ENCODE measurements at places on chromosomes 7 and 10.
A peak's percentile ranks its signal among the peaks of the same experiment; 100 is the strongest.

GRCh38 chr10:33938001-33938400, 603.5 kb upstream of the NRP1 start:
- no peak for DNase-seq

DNA sequence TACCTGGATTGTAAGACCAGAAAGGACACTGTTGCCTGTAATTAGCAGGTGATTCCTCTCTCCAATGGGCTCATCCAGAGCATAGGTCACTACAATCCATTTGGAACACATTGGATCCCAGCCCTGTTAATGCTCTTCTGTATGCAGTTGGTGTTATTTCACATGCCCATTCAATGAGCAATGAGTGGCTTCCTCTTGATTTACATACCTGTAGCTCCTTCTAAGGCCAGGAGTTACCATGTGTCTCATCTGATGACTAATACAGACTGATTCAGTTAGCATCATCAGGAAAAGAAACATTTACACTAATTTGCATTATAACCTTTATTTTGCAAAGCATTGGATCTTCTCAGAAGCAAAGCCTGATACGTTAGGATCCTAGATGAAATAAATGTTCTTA, 83.1 kb upstream of the NPVF start:
- DNase-seq = no peak

DNA sequence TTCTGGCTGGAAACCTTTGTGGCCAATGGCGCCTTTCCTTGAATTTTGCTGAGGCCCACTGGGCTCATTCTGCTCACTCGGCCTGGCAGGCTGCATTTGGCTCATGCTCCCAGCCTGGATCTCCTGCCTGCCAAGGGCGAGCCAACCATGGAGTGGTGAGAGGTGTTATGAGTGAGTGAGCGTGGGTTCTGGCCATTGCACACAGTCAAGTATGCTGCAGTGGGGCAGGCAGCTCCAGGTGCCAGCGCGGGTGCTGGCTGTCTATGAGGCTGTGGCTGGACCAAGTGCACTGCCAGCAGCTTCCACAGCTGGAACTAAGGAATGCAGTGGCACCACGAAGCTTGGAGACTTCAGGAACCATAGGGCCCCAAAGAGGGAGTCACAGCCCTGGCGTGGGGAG, 42.2 kb upstream of the TUBB8 start:
- no peak for DNase-seq

DNA sequence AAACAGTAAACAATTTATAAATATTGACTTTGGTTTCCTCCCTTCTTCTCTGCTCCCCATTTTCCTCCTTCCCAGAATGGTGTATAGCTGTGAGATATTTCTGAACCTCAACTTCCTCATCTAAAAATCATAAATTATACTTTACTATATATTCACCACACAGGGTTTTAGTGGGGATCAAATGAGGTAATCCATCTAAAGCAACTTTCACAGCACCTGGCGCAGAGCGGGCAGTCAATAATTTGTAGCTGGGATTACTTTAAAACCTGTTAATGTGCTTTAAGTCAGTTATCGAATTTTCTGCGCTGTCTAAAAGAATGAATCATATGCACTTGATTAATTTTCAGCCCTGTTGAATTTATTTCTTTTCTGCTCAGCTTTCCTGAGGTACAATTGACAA, 172.7 kb downstream of the PTEN start:
- no peak for DNase-seq

GRCh38 chr7:153193144-153193595, 433.6 kb downstream of the ACTR3B start:
- no peak for DNase-seq

GRCh38 chr7:130359276-130359857, 14.8 kb downstream of the CPA5 start:
- DNase-seq = no peak

GRCh38 chr10:123556049-123556448, 110.1 kb upstream of the GPR26 start:
- DNase-seq = no peak

DNA sequence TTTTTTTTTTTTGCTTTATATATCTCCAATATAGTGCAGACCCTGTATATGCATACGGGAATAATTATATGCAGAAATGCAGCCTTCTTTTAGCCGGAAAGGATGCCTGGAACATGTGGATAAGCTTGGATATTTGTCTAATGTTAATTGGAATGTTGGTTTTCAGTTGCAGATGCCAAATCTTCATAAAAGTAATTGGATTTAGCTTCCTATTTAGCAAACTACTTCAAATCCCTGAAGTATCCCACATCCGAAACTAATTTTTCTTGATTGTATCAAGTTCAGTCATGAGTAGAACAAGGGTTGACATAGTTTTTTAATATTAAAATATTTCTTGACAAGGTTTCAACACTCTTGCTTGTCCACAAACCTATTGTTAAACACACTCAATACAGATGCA, 281.7 kb downstream of the BBS9 start:
- DNase-seq = peak; percentile 5

DNA sequence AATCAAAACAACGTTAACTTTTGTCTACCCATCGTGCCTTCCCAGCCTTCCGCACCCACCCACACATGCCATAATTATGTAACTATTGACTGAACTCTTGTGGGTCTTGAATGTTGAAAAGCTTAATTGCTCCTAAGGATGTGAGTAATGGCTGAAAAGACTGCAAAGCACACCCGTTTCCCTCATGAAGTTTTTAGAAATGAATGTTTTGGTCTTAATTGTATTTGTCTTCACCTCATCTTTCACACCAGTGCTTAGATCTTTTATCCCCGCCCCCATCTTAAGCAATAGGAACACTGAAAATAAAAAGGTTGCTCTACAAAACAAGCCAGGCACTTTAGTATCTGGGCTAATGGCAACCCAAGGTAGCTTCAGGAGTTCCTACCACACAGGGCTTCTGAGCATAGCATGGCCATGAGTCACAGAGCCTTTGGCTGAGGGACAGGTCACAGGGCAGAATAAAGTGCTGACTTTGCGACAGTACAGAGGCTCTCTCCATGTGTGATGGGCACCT, 690.5 kb downstream of the PARD3 start:
- peak; percentile 88 for DNase-seq

DNA sequence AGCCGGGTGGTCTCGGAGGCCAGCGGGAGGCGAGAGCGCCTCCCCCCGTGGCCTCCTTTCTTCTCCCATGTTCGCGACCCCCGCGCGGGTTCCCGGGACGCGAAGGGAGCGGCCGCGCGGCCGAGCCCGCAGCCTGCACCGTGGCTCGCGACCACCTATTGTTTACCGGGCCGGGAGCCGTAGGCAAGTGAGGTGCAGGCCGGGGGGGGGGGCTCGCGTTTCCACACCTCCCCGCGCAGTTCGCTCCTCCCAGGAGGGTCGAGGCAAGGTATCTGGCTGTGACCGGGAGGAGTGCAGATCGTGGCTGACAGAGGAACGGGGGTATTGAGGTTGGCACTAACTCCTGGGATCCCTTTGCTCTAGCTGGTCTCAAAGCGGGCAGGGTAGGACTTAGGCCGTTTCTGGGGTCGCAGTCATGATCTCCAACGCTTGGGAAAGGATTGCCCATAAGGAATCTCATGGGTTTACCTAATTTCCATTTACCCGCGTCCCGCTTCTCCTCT, 734 bp downstream of the PTPN12 start:
- peak; percentile 34 for DNase-seq

- DNase-seq = no peak
These were observed 11.6 kb downstream of the CHAT start for GRCh38 chr10:49625411-49625810.

DNA sequence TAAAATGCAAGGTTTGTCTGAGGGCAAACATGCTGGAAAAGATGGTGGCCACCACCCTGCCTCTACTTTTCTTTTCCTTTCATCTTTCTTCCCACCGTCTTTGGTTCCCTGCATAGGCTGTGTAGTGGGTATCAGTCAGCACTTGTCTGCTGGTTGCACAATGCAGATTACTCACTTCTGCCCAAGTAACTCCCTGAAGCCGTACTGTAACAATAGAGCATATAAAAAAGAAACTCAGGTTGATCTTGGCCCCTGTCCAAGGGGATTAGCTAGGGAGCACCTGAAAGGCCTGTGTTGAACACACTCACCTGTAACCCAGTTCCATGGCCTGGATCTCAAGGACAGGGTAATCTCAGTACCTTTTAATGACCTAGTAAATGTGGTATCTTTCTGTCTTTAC, 533.0 kb upstream of the GALNT17 start:
- DNase-seq = peak; percentile 15

- DNase-seq = no peak
These were observed 36.7 kb downstream of the SPAM1 start for GRCh38 chr7:123961771-123962170.

DNA sequence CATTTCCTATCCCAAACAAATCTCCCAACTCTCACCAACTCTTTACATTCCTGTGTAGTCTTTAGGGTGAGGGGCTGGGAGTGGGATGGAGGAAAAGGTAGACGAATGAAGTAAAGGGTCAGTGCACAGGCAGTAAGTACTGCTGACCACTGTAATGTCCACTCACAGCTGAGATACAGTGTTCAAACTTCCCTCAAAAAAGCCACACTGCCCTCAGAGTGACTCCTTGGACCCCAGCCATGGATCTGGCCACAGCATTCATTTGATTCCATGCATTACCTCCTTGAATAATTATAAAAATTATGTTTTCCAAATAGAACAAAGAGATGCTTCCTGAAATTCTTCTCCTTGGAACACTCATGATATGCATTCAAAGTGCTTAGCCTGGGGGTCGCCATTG, 19.8 kb upstream of the HIPK2 start:
- no peak for DNase-seq

GRCh38 chr10:68135922-68136792, 26.9 kb downstream of the MYPN start:
- peak; percentile 91 for DNase-seq

- peak; percentile 54 for DNase-seq
These were observed 126.4 kb upstream of the CCDC6 start for GRCh38 chr10:60032723-60033122.

GRCh38 chr7:127792528-127793342, 140.7 kb downstream of the SND1 start:
- DNase-seq = no peak

- no peak for DNase-seq
These were observed 117.1 kb downstream of the ANKRD26 start for GRCh38 chr10:26983156-26983555.

- no peak for DNase-seq
These were observed 161.6 kb downstream of the PRKG1 start for GRCh38 chr10:51235865-51236264.

GRCh38 chr7:37833107-37833817, 15.1 kb upstream of the NME8 start:
- peak; percentile 39 for DNase-seq

GRCh38 chr10:68139448-68140272, 30.4 kb downstream of the MYPN start:
- peak; percentile 90 for DNase-seq

DNA sequence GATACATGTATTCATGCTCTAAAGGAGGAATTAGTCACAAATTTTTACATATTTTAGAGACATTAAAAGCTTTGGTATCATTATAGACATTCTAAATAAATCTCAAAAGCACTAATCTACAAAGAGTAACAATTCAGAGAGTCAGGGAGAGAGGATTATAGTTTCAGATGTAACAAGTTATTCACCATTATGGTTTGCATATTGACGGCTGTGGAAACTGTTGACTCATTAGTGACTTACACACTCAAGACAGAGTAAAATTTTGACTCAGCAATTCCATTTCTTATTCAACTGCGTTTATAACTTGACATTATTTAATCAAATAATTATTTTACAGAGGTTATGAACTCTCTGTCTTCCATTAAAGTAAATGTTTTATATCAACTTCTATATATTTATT, 95.4 kb upstream of the SEMA3C start:
- peak; percentile 58 for DNase-seq

GRCh38 chr7:15851201-15851600, 164.7 kb upstream of the MEOX2 start:
- DNase-seq = peak; percentile 63

- no peak for DNase-seq
These were observed 204.3 kb upstream of the CSTF2T start for GRCh38 chr10:51903675-51904074.

DNA sequence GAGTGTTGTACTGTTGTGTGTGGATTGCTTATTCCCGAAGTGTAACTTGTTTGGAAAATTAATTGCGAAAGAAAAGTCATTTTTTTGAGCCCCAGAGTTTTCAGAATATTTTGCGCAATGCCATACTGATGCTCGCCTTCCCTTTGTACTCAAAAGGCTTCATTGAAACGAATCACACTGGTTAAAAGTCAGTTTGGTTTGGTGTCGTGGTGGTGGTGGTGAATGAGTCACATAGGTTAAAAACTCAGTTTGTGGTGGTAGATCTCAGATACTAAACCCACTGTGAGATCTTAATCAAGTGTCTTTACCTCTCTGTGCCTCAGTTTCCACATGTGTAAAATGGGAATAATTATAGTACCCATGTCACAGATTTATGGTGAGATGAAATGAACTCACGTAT, 61.1 kb upstream of the IL6 start:
- DNase-seq = peak; percentile 53

GRCh38 chr10:98349508-98349922, 65.5 kb downstream of the PYROXD2 start:
- DNase-seq = peak; percentile 100

DNA sequence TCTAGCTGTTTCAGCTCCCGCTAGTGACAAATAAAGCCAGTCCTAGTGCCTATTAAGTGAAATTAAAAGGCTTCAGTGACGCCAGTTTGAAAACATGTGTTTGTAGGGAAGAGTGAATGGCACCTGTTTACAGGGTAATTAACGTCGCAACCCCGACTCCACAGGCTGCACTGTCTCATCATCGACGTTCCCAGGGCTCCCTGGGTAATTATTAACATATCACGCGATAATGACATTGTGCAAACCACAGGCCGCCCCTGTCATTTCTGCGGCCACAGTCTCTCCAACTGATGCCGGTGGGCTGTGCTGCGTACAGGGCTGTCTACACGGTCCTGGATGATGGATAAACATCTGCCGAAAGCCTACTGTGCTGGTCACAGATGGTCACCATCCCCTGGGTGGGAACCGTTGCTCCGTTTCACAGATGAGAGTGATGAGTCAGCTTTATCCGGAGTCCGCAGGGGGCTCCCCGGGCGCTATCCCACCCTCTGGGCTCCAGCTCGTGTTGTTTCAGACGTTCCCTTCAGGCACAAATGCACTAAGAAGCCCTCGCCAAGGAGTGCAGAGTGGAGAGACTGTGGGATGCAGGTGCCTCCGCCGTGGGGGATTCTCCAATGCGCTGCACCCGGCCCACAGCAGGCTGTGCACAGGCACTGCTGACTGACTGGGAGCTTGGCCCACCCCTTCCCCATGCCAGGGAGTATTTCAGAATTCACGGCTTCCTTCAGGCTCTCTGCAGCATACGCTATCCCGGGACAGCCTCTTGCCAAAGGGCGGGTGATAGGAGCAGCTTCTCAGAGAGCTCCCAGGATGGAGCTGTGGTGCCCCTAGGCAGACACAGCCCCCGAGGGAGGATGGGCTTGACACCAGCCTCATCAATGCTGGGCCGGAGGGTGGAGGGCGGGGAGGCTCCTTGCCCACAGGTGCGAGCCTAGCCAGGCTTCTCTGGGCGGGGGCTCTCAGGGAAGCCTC, 491.8 kb upstream of the FOXK1 start:
- no peak for DNase-seq
